ENCODE measurements at places on chromosomes 12 and 14.

GRCh38 chr12:122323311-122324019 lies 57.2 kb upstream of the VPS33A start:
- no peak for DNase-seq

DNA sequence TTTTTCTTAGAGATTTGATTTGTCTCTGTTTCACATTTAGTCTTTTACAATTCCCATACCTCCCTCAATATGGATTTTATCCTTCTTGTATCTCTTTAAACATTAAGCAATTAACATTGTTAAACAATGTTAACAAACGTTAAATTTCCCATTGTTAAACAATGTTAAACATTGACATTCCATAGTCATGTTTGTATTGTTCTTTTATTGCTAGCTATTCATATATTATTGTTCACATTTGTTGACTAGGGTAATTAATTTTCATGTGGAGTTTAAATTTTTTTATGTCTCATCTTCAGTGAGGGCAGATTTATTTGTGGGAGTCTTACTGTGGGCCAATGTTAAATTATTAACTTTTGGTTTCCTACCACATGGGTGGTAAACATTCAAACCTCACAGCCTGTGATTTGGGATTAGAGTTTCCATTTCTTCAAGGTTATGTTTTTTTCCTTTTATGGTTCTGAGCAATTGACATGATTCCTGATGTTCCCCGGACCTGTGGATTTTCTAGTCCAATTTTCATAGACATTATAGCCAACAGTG lies 294.3 kb downstream of the ALG10B start:
- DNase-seq: no peak

DNA sequence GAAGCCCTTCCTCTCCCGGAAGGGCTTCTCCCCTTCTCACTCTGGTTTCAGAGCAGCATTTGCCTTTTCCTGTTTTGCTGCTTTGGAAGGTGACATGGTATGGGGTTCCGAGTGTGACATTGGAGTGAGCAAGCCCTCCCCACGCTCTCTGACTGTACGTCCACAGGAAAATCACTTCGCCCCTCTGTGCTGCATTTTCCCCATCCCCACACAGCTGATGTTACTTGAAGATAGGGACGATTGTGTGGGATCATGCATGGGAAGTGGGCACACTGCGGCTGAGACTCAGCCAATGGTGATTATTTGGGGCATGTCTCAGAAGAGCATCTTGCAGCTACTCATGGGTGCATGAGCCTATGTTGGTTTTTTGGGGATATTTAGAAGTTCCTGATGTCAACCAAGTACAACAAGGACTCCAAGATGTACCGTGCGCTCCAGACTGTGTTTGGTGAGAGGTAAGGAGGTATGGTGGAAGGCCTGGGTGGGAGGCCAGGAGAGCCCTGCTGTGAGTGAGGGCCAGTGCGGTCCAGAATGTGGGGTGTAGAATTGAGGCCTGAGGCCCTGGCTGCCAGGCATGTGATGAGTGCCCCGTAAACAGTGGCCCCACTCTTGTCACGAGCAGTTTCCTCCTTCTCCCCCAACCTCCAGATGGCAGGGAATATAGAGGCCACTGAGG lies 15.1 kb downstream of the CYP46A1 start:
- DNase-seq: no peak

GRCh38 chr14:79376557-79376956 lies 834.7 kb downstream of the DIO2 start:
- no peak for DNase-seq

DNA sequence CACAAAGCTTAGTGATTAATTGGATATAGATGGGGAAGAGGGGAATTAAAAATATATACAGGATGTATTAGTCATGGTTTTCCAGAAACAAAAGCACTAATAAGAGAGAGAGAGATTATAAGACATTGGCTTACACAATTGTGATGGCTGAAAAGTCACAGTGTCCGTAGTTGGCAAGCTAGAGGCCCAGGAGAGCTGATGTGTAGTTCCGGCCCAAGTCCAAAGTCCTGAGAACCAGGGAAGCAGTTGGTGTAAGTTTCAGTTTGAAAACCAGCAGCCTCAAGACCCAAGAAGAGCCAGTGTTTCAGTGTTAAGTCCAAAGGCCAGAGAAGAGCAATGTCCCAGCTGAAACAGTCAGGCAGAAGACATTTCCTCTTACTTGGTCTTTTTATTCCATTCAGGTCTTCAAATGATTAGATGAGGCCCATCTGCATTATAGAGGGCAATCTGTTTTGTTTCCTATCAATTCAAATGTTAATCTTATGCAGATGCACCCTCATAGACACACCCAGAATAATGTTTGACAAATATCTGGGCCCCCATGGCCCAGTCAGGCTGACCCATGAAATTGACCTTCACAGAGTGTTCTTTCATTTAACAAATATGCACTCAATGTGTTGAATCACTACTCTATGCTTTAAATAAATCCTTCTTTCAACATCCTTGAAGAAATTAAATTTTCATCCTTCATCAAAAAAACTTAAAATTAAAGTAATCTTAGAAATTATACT lies 67.2 kb upstream of the DIO2 start:
- DNase-seq: no peak

DNA sequence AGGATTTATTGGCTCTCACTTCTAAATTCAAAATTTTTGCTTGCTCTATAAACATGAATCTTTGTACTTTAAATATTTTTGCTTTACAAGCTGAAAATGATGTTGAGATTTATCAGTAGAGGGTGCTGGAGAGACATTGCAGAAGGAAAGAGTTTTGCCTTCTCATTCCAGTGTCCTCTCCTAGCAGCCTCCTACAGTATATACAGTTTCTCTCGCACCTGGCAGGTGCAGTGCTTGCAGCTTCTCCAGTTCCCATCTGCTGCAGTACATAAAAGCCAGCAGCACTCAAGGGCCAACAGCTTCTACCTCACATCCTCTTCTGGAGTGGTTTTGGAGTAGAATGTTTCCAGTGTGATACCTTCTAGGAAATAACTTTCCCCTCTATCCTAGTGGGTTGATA lies 601.8 kb upstream of the ATXN7L3B start:
- DNase-seq: no peak

- no peak for DNase-seq
These were observed 10.4 kb upstream of the RND1 start for GRCh38 chr12:48875944-48876515.

- DNase-seq: no peak
These were observed 429.1 kb downstream of the RAD51B start for GRCh38 chr14:68248481-68249255.

GRCh38 chr12:5310151-5310550 lies 121.8 kb upstream of the NTF3 start:
- DNase-seq: no peak

- no peak for DNase-seq
These were observed 48.6 kb upstream of the PLEKHA5 start for GRCh38 chr12:19080918-19081317.

DNA sequence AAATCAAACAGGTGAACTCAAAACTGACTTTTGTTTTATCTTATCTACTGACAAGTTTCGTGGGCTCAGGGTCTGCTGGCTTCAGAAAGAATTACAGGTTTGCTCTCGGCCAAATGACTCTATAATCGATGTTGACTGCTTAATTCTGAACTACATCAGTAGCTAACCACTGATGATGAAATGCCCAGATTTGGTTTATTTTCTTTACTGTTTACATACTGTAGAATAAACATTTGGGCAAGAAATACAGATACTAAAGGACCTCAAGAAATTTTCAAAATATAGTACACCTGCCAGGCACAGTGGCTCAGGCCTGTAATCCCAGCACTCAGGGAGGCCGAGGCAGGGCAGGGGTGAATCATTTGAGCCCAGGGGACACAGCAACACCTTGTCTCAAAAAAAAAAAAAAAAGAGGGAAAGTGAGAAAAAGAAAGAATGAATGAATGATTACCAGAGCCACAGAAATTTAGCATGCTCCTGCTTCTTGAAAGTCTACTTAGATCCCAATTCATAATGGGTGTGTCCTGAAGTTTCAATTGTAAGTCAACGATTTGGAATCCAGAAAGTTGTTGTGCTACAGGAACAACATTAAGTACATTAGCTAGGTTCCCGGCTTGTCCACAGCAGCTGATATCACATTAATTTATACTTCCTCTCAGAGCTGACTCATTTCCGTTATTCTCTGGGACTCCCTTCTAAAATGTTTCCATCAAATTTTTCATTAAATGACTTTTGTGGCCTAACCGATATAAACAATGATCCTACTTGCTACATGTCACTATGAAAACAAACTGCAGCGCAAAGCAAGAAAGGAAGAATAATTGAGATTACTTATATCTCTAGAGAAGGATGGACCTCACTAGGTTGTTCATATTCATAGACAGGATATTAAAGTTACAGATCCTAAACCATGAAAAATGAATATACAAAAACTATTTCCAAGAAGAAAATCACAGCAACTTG lies 134.3 kb downstream of the MED13L start:
- DNase-seq: no peak

GRCh38 chr14:103568952-103569351 lies 6.2 kb downstream of the COA8 start:
- DNase-seq: no peak

DNA sequence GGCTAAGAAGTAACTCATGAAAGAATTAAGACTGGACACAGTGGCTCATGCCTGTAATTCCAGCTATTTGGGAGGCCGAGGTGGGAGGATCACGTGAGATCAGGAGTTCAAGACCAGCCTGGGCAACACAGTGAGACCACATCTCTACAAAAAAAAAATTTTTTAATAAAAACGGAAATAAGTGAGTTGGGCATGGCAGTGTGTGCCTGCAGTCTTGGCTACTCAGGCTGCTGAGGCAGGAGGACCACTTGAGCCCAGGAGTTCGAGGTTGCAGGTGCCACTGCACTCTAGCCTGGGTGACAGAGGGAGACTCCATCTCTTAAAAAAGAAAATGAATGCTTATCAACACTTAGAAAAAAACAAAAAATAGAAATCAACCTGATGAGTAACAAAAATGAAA lies 117.7 kb downstream of the CALM1 start:
- no peak for DNase-seq

DNA sequence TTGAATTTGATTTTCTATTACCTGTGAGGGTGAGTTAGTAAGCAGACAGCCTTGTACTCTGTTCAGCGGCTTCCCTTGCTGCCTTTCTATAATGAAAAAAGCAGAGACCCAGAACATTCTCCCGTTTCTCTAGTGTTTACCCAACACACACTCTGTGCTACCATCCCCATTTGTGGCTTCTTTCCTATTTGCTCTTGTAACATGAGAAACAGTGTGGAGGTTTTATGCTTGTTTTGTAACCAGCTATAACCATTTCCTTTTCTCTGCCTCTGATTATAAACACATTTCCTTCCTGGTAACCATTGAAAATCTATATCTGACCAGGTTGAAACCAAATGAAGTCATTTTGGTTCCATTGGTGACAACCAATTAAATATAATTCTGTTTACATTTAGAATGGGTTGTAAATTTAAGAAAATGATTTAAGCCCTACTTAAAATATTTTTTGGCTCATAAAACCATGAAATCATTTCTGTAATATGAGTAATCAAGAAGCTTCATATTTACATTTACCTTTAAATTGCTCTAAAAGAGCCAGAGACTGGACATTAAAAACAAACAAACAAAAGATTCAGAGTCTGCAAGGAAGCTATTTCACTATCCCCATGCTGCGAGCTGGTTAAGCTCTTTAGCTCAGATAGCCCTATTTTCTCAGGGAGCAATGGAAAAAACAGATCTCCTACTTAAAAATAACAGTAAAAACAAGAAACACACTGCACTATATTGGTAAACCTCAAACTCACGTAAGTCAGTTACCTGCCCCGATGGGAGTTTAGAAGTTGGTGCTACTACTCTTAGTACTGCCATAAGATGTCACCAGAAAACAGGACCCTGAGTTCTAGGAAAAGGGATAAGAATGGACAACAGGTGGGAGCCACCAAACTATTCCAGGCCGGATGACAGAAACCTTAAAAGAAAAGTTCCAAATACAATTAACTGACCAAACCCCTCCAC lies 206.5 kb upstream of the EEA1 start:
- DNase-seq: peak; percentile 73

DNA sequence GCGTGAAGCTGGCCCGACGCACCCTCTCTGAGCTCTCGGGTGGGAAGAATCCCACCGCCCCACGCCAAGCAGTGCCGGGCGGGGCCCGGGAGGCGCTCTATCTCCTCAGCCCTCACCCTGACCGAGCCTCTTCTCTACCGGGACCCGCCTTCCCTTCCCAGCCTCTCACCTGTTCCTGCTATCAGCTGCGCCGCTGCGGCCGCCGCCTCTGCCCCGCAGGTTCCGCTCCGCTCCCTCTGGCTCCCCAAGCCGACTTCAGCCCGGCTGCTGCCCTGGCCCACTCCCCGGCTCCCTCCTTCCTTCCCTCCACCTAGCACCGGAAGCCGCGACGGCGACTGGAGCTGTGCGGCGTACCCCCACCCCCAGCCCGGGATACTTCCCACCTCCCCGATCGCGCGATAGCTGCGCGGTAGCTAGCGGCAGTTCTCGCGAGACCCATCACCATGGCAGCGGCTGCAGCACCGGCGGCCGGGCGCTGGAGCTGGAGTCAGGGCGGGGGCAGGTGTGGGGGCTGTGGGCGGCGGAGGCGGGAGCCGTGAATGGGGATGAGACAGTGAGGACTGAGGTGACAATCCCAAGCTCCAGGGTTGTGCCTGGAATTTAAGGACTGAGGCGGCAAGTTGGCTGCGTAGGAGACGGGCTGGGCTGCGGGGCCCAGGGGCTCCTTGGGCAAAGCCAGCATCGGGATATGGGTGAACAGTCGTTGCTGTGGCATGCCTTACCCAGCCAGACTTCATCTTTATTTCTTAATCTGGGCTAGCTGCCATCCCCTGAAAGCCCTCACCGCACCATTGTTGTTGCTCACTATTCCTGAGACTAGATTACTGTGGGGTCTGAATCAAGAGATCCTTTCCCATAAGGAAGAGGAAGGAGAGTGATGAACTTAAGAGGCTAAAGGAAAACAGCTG lies at the start of gene ARF3:
Gene ARF3, minus strand, starts transcription at position 347 of the 908 bp plus-strand sequence. CDS start 16,392 bp downstream, outside the sequence.
- DNase-seq: peak; percentile 94

- no peak for DNase-seq
These were observed 121.5 kb upstream of the ATF7IP start for GRCh38 chr12:14243941-14244340.

- no peak for DNase-seq
These were observed 10.3 kb upstream of the PGAM5 start for GRCh38 chr12:132700212-132700822.

GRCh38 chr12:11814374-11814773 lies 164.9 kb downstream of the ETV6 start:
- DNase-seq: no peak

GRCh38 chr12:86411710-86412109 lies 155.5 kb upstream of the MGAT4C start:
- DNase-seq: no peak

GRCh38 chr12:76762601-76762980 lies 1.3 kb upstream of the ZDHHC17 start:
- DNase-seq: no peak

DNA sequence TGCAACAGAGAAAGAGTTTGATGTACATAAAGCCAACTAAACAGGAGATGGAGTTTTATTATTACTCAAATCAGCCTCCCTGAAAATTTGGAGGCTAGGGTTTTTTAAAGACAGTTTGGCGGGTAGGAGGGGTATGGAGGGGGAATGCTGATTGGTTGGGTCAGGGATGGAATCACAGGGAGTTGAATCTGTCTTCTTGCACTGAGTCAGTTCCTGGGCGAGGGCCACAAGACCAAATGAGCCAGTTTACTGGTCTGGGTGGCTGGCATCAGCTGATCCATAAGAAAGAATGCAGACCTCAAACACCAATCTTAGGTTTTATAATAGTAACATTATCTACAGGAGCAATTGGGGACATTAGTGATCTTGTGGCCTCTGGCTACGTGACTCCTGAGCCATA lies 64.9 kb downstream of the RIN3 start:
- no peak for DNase-seq
